ENCODE measurements at places on chromosomes 1 and 21.

DNA sequence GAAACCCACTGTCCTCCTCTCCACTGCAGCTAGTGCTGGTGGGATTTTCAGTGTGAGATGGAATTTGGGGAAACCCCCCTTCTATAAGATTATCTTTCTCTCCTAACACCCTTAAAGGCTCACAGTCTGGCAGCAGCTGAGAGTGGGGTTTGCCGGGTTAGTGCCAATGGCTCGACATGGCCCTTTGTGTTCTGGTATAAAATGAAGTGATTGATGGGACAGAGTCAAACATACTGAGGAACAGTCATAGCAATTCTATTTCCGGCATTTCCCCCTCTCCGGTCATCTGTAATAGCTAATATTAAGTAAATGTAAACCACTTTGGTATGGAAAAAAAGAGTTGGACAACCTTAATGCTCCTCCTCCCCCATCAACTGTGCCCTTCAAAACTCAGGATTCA lies 37.6 kb downstream of the TFF3 start:
- no peak for DNase-seq

- no peak for DNase-seq
These were observed 1.1 kb downstream of the ZMYM1 start for GRCh38 chr1:35080171-35080854.

GRCh38 chr1:180225403-180225802 lies 4.7 kb upstream of the LHX4 start:
- DNase-seq, result no peak

DNA sequence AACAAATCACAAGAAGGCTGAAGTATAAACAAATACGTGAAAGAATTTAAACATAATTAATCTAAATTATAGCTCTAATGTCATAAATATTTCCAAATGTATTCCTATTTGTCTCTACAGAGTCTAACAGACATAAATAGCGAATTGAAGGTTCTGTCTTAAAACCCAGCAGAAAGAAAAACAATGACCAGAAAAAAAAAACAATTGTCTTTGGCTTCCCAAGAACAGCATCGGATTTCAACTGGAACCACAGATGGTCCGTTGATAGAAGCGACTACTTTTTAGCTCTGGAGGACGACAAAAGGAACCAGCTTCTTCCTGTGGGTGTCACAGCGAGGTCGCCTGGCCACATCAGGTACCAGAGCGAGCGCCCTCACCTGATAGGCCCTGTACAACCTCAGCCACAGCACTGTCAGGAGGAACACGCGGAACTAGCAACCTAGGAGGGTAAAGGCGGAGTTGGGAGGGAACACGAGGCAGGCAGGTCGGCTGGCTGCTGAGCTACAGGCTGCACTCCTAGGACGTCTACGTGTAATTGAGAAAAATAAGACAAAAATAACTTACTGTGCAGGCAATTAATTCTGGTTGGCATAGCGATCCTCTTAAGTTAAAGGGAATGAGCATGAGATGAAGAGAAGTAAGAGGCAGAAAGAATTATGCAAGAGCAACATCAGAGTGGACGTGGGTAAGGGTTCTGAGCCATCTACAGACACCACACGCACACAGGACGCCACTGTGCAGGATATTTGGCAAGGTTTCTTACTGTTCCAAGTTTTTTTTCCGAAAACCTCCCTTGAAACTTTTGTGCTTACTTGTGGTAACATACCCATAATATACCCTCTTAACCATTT lies 16.7 kb upstream of the PRDM15 start:
- peak; percentile 42 for DNase-seq

GRCh38 chr1:145782272-145783099 lies 41.4 kb downstream of the RNF115 start:
- DNase-seq, result no peak

DNA sequence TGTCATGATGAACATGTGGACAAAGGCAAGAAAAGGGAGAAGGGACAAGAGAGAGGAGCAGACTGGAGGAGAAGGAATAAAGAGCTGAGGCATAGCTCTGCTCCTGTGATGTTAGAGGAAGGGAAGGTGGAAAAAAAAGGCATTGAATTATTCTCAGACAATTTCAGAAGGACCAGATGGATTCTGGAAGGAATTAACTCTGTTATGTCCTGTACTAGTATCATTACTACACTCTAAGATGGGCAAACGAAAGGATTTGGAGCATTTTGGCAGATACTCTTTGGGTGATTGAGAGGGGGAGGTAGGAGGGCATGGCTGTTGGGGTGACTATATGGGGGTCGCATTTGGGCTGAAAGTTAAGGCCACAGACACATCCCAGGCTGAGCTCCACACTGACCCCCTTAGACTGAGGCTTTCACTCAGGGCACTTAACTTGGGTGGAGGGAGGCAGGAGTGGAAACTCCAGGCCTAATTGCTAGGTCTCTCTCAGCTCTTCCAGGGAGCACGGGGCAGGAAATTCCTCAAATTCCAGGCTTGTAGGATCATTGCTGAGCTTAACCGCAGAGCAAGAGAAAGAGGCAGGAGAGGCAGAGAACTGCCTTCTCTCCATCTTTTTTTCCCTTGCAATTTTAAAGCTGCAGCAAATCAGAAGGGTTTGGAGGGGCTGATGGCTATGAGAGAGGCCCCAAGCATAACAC lies 25.9 kb downstream of the KIRREL1 start:
- no peak for DNase-seq

GRCh38 chr21:45386728-45387371 lies 18.1 kb upstream of the COL18A1 start:
- DNase-seq, result no peak

DNA sequence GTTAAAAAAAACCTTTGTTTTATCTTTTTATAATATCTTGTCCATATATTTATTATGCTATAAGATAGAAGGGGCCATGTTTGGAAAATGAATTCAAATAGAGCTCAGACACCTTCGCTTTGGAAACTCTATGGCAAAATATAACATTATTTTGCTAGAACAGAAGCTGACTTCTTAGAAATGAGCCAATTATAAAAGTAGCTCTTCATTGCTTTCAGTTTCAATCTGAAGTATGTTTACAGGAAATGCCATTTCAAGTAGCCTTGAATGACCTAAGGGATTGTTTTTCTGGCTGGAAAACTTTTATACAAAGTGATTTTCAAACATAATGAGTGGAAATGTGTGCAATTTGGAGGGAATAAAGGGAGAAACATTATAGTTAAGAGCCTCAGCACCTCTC lies 37.8 kb upstream of the GBP5 start:
- DNase-seq, result no peak

DNA sequence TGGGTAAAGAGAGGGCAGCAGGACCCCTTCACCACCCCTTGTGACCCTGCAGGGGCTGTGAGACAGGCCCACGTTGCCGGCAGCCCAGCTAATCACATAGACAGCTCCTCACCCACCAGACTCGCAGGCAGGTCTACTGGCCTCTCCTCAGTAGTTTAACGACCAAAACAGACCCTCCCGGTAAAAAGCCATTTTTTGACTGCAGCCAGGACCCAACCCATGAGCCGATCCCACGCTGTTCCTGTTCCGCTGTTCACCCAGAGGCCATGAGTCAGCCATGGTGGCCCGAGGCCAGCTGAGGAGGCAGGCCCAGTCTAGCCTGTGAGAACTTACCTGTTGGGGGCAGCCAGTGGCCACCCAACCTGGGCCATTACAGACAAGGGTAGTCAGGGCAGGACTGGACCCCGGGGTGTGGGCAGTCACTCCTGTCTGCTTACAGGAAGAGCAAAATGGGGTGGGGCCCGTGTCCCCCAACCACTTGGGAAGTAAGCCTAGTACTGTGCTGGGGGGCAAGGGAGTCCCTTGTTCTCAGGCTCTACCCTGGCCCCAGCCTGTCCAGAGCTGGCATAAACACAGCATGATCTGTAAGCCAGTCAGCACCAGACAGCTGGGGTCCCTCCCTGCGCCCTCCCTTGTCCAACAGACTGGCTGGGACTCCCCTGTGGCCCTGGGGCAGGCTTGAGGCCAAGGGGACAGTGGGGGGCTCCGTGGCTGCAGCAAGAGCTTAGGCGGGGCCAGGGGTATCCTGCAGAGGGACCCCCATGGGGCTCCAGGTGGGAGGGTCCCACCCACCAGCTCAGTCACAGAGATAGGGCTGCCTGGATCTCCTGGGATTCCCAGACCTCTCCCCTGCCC lies 61.9 kb downstream of the WNT9A start:
- DNase-seq, result no peak

GRCh38 chr1:56284928-56285327 lies 294.4 kb downstream of the PLPP3 start:
- DNase-seq, result no peak

DNA sequence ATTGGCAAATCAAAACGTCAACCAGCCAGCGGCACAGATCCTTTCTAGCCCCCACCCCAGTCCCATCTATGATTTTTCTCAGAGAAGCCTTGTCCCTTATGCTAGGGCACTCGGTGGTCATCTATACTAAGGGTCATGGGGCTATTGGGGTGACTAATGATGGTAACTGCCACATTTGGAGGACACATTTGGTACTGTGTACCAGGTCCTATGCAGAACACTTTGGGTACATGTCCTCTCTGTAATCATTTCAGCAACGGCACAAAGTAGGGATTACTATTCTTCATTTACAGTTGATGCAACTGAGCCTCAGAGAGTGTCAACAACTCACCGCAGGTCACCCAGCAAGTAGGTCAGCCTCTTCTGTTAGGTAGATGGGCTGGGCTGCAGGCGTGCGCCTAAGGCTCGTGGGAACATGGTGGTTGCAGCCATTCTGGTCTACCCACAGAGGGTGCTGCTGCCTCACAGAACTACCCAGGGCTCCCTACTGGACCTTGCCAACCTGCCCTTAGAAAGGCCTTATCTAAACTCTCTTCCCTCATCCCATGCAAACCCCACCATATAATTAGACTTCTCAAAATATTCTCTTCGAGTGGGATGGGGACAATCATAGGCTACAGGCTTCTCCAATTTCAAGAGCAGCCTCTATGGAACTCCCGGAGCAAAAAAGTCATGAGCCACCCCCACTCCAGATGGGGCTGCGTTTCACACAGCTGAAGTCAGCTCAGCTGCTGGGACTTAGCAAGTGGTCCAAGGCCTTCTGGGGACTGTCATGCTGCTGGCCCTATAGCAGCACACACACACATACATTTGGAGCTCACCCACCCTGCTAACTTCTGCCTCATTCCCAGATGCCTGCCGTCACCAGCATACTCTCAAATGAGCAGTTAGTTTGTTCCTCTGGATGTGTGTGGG lies 5.8 kb upstream of the SDHB start:
- no peak for DNase-seq

GRCh38 chr21:35743571-35743970 lies 316.8 kb downstream of the SETD4 start:
- DNase-seq, result no peak

GRCh38 chr21:37848721-37849490 lies 67.4 kb downstream of the KCNJ6 start:
- no peak for DNase-seq

DNA sequence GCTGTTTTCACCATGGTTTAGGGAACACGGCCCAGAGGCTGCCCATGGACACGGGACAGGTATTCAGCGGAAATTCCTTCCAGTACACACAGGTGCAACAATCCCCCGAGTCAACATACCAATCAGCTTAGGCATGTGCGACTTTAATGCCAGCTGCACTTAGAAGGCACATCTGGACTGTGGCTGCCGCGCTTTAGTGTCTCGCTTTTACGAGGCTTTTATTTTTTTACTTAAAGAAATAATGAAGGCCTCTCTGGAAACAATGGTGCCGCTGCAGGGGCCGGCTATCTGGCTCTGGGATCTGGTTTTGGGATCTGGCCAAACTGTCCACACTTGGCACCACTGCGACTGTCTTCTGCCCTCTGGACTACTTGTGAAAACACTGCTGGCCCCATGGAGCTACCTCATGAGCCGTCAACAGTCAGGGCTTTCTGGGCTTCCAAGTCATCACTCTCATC lies 55.5 kb downstream of the SLC66A1 start:
- DNase-seq, result no peak

DNA sequence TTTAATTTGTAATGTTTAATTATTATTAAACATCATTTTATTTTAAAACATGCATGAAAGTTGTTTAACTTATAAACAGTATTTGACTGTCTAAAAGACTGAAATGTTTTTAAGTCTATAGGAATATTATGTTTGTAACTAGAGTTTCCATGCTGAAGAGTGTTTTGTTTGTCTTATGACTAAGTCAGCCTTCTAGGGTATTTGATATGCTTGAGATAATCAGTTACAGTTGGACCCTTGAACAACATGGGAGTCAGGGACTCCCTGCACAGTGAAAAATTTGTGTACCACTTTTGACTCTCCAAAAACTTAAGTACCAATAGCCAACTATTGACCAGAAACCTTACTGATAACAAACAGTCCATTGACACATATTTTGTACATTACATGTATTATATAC lies 45.5 kb upstream of the KANK4 start:
- DNase-seq, result no peak

DNA sequence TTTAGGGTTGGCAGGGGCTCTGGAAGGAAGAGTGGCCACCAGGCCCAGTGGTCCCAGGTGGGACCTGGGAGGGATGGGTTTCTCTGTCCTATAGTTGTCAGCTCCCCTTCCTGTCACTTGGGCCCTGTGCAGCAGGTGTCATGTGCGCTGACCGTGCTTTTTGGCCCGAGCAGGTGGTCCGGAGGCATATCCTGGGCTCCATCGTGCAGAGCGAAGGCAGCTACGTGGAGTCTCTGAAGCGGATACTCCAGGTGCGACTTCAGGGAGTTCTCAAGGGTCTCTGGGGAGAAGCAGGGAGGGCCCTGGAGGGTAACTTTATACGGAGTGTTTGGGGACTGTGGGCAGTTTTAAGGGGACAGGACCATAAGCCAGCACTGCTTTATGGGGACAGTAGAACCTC lies 82.2 kb downstream of the ARHGEF10L start:
- DNase-seq, result no peak

DNA sequence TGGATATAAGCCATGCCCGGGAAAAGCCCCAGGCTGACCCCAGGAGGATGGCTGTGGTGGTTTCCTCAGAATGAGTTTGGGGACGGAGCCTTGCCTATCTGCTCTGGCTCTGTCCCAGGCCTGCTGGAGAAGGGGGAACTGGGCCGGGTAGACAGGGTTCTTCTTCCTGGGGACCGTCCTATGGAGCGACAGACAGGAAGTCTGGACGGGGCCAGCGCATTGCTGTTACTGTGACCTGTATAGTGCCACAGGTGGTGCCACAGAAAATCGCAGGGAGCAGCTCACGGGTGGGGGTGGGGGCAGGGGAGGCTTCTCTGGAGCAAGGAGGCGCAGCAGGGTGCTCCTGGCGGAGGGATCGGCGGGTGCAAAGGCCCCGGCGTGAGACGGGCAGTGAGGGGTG lies 36.4 kb downstream of the CFAP74 start:
- no peak for DNase-seq

- no peak for DNase-seq
These were observed 79.9 kb downstream of the SIPA1L2 start for GRCh38 chr1:232550007-232550406.

GRCh38 chr1:94044290-94044790 lies 76.6 kb downstream of the ABCA4 start:
- no peak for DNase-seq

Data from stimulated activated CD8-positive, alpha-beta memory T cell treated with anti-CD3 and anti-CD28 coated beads, Interleukin-7, amount 100 ng/mL, for 4 hours (primary cell).